ENCODE measurements at places on chromosomes 5 and 9.
A peak's percentile ranks its signal among the peaks of the same experiment; 100 is the strongest.

DNA sequence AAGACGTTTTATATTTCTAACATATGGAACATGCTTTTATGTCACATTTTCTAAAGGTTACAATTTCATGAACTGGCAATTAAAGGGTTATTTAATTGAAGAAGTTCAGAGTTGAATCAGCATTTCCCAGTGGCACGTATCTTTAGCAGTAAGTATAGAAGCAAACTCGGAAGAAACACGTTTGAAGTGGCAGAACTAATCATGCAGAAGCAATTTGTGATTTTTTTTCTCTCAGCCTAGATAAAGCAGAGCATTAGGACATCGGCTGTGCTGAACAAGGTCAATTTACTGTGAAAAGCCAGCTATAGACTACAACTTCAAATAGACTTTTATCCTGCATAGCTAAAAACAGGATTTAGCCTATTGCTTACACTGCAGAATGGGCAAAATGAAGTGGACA, 104.7 kb downstream of the ISL1 start:
- no peak for DNase-seq

DNA sequence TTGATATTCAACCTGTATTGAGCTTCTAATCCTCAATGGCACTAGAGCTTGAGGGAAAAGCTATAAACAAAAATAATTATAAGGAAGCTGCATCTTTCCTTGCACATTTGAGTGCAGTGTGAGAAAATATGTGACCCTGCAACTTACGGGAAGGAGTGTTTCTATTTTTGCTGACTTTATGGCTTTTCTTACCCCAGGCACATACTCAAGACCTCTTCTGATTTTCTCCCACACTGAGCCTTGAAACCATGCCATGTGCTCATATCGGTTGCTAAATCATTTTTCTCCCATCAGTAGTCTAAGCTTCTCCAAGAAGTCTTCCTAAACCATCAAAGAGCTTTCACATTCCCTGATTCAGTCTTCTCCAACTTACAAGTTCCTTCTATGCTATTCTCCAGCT, 91.5 kb downstream of the CDH6 start:
- DNase-seq, result no peak

- no peak for DNase-seq
Measured at GRCh38 chr9:38352530-38353328, 39.8 kb upstream of the ALDH1B1 start.

GRCh38 chr9:114008667-114009410, 69.3 kb downstream of the AMBP start:
- DNase-seq, result no peak

GRCh38 chr9:131627648-131628458, 82.5 kb downstream of the PRRT1B start:
- DNase-seq, result peak; percentile 18

- DNase-seq, result no peak
Measured at GRCh38 chr5:58875599-58875998, 292.7 kb downstream of the RAB3C start.

DNA sequence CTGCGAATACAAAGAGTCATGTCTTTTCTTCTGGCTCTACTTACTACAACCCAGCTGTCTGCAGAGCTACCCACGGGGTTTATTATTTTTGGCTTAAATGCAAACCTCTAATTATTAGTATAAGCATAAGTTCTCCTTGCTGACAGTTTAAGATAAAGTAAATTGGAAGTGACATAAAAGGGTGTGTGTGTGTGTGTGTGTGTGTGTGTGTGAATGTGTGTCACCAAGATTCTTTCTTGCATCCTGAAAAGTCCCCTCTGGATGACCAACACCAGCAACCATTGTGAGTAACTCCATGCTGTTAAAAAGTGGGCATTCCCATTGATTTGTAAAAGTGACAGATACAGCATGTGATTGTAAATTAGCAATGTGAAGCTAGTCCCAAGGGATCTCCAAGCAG, 803.8 kb upstream of the ZNF608 start:
- no peak for DNase-seq

DNA sequence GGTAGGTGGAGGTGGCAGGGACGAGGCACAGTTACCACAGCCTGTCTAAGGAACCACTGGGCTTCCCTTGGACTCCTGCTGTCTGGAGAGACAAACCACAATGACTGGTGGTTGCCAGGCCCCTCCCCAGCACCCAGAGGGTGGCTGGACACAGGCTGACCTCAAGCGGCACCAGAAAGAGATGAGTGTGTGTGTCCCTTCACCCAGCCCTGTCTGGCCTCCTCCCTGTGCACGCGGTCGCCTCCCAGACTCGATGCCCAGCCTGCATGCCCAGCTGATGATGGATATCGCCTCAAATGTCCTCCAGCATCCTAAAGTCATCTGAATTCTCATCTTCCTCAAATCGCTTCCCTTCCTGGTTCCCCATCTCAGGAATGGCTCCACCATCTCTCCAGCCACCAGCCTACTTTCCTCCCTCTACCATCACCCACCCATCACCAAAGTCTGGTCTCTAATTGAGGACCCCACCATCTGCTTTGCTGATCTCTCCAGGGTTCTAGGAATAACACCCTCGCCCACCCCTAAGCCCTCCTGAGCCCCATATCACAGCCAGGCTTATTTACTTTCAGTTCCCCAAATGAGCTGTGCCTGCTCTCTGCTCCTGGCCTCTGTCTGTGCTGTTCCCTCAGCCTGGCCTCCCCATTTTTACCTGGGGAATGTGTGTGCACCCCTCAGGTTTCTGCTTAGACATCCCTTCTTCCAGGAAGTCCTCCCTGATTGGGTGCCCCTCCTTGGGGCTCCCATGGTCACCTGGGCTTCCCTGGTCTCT, 52.5 kb upstream of the GGTA1 start:
- no peak for DNase-seq

DNA sequence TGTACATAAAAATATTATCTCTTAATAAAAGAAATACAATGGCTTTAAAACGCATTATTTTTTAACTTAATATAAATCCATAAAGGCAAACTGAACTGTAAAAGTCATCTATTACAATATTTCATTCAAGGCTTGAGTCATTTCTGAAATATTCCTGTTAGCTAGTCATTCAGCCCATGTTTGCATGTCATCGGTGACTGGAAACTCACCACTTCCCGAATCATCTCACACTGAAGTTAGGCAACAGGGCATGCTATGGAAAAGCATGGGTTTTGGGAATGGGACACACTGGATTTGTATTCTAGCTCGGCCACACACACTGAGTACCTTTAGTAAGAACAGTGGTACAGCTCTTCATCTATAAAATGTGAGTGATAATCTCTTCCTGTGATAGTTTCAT, 691.1 kb upstream of the C9orf72 start:
- no peak for DNase-seq

DNA sequence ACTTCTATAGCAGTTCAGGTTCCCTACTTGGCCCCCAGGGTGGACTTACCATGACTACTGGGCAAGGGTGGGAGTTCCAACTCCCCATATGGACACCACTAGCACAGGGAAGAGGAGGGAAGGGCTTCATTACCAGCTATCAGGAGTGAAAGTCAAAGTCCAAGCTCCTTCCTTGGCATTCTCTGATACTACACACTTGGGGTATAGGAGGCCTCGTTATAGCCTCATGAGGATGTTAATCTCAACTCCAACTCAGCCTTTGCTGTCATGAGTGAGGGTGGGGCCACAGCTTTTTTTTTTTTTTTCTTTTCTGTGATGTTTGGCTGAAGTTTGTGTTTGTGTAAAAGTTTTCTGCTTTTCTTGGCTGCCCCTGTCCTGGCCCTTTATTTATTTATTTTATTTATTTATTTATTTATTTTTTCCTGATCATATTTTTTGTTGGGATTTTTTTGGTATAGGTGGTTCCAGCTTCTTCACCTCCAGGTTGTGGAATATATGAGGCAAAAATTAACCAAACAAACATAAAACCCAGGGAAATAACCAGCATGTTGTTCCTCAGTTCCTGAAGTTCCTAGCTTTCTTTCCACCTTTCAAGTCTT, 8.7 kb downstream of the GARIN3 start:
- no peak for DNase-seq

GRCh38 chr9:87337335-87338087, 160.2 kb upstream of the DAPK1 start:
- no peak for DNase-seq

GRCh38 chr5:61831736-61832135, 474.3 kb upstream of the KIF2A start:
- DNase-seq, result no peak

GRCh38 chr9:79684711-79685575, 113.2 kb downstream of the TLE4 start:
- no peak for DNase-seq

- DNase-seq, result no peak
Measured at GRCh38 chr9:116027511-116027910, 126.1 kb upstream of the PAPPA start.

GRCh38 chr9:116717150-116717549, 30.0 kb downstream of the TRIM32 start:
- no peak for DNase-seq

- no peak for DNase-seq
Measured at GRCh38 chr9:77016526-77017504, 2.6 kb upstream of the FOXB2 start.

DNA sequence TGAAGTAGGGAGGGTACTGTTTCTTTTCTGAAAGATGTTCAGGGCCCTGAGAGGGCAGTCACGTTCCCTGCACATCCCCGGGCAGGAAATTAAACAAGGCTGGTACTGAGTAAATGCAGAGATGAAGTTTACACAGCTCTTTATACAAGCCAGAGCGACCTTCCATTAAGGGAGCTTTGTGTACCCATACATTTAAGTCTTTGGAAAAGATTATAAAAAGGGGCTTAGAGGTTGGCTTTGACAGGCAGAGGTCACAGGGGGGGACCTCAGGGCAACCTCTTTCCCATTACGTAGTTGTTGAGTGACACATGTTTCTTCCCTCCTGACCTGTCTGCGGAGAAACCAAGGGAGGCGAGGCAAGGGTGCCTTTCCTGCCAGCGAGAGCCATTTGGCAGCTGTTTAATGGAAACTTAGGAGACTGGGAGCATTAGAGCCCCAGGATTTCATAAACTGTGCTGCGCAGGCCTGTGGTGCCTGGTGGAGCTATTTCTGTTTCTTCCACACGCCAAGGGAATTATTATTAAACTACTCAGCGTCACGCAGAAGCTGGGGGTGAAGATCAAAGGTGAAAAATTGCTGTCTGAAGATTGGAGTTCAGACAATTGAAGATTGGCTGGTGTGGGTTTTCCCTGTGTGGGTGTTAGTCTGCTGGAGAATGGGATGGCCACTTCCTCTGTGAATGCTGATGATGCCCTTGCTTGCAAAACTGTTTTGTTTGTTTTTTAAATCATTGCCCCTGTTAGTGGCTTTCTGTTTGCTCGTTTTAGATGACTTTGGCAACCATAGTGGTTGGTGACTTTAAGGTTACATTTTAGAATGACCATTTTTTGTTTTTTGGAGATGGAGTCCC, 3.2 kb upstream of the SMIM32 start:
- DNase-seq, result no peak

DNA sequence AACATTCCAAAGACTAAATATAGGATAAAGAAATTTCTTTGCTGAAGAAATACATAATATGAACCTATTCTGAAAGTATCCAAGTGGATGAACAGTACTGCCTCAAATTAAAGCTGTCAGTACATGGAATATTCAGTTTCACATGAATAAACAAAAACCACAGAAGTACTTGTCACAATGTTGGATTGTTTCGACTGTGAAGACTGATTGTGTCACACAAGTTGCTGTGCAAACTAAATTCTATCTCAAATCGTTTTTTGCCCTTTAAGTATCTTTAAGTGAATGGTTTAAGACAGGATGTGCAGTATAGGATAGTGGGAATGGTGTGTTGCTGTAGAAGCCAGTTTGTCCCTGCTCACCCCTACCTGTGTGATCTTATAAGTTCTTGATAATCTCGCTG, 137.4 kb upstream of the OTULINL start:
- DNase-seq, result no peak

GRCh38 chr5:128349044-128349858, 188.8 kb downstream of the FBN2 start:
- DNase-seq, result no peak

DNA sequence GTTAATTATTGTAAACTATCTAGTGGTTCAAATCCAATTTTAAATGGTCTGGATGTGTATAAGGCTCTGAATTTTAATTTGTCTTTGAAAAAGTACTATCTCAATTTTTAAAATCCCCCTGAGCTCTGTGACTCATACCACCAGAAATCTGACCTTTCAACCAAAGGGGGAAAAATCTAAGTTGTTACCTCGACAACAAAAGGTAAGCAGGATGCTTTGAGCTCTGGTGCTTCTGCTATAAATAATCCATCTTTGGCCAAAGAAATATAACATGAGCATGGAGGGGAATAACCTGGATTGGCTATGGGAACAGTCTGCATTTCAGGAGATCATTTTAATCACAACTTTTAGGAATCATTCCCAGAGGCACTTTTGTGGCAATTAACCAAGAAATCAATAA, 76.3 kb upstream of the PCSK1 start:
- no peak for DNase-seq

GRCh38 chr5:132421462-132421861, 52.0 kb downstream of the SLC22A5 start:
- no peak for DNase-seq

All from stimulated activated CD4-positive, alpha-beta T cell treated with anti-CD3 and anti-CD28 coated beads, TNF-alpha, amount 100 ng/mL, for 1 hour (primary cell).